ENCODE measurements at places on chromosomes 13 and 19. TPM values are rescaled to one million over a fixed set of nuclear protein-coding genes. Genes with fewer than 3 reads are reported as not detected.

Gene CLDN10
- total RNA-seq = 1.1 TPM

Gene TEX26
- total RNA-seq = not detected

DNA sequence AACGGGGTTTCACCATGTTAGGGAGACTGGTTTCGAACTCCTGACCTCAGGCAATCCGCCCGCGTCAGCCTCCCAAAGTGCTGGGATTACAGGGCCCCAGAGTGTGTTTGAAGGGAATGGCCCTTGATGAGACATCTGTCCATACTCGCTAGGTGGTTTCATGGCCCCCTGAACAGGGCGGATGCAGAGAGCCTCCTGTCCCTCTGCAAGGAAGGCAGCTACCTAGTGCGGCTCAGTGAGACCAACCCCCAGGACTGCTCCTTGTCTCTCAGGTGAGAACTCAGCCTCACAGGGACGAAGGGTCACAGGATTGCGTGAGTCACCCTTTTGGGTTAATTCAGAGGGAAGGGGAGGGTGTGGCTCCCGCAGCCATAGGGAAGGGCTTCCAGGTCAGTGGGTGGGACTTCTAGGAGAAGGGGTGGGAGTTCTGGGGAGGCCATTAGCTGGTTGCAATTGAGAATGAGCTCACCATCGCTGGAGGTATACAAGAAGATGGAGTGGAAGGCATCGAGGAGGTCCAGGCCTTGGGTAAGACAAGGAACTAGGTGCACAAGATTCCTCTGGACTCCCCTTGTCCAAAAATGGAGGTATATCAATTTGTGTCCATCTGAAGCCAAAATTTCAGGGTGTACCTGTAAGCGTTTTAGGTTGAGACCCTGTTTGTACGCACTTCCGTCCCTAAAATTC is 9.2 kb downstream of the SHD start:
- no peak overlapping the region for H3K27ac ChIP-seq
- no peaks in the 10 kb centered on the region for H3K27me3 ChIP-seq
- no peaks in the 10 kb centered on the region for H3K4me1 ChIP-seq
- H3K36me3 ChIP-seq = no peaks in the 10 kb centered on the region
- DNase-seq = no peak
- H3K4me3 ChIP-seq = no peak overlapping the region

DNA sequence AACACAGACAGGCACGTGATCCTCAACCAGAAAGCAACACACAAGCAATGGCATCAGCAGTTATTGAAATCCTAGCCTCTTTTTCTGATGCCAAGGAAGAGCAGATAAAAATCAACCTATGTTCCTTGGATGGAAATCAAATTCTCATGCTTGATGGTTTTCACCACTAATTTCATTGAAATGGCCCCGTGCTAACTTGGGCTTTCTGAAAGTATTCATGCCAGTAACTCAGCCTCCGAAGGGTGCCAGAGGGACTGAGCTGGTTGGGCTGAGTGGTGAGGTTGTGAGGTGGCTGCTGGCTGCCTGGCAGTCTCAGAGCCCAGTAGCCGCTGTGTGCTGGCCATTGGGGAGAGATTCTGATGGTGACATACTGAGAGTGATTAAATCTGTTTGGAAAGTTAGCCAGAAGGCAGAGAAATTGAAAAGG is 309.3 kb downstream of the DCT start:
- no peaks in the 10 kb centered on the region for H3K36me3 ChIP-seq
- no peak overlapping the region for H3K27ac ChIP-seq
- no peaks in the 10 kb centered on the region for H3K27me3 ChIP-seq
- no peak for DNase-seq

- no peak overlapping the region for H3K4me3 ChIP-seq
- no peaks in the 10 kb centered on the region for H3K27me3 ChIP-seq
- no peak for DNase-seq
These were observed 9.6 kb downstream of the CEBPA start for GRCh38 chr19:33292595-33293254.
